CD8-positive, alpha-beta memory T cell (primary cell): ENCODE measurements at places on chromosomes 1 and 21.

GRCh38 chr21:24470852-24471251, 1136.4 kb downstream of the MRPL39 start:
- DNase-seq: no peak

DNA sequence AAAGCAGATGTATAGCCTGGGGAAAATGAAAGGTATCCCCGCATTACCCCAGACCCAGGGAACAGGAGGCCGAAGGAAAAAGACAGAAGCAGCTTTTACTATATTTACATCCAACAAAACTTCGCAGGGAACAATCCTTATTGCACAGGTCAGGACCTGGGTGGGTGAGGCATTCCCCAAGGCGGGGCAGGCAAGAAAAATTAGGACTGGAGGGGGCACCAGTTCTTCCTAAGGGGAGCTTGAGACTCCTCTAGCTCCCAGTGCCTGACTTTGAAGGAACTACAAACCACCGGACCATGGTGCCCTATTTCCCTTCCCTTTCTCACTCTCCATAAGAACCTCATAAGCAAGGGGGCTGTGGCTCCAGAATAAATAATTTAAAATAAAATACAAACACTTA, 6.7 kb upstream of the GATAD2B start:
- DNase-seq: no peak

DNA sequence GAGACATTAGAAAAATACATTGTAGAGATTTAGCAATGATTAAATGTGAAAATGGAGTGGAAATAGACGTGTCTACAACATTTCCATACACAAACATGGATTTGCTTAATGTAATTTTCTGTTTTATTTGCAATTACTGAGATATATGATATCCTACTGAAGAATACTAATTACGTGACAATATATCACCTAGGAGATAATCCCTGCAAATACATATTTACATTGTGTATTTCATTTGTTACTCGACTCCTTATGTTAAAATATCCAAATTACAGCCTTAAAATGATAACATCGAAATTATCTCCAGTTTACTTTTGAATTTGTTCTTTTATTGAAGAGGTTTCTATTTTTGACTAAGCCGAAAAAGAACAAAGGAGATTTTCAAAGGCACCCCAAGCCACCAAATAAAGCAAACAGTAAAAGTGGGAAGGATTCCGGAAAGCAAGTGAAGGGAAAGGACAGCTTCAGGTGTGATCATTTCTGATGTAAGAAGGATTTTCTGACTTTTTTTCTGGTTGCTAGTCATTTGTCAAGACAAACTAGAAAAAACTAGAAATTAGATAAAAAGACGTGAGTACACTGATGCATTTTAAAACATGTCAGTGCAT, 7.9 kb downstream of the LHX4 start:
- DNase-seq: no peak

GRCh38 chr1:37890378-37891014, 31.1 kb upstream of the MTF1 start:
- DNase-seq: no peak

DNA sequence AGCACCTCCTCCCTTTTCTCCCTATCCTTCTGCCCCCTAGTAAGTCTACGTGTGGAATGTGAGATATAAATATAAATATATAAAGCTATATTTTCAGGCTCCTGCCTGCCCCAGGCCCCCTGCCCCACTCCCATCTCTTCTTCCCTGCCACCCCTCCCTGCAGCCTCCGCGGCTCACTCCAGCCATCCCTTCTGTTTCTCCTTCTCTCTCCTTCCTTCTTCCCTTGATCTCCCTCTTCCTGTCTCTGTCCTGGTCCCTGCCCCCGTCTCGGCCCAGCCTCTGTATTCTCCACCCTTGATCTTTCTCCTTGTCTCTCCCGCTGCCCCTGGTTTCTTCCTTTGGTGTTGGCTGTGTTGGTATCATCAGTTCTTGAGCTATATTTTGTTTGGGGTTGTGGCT, 23.2 kb downstream of the DMBX1 start:
- no peak for DNase-seq

DNA sequence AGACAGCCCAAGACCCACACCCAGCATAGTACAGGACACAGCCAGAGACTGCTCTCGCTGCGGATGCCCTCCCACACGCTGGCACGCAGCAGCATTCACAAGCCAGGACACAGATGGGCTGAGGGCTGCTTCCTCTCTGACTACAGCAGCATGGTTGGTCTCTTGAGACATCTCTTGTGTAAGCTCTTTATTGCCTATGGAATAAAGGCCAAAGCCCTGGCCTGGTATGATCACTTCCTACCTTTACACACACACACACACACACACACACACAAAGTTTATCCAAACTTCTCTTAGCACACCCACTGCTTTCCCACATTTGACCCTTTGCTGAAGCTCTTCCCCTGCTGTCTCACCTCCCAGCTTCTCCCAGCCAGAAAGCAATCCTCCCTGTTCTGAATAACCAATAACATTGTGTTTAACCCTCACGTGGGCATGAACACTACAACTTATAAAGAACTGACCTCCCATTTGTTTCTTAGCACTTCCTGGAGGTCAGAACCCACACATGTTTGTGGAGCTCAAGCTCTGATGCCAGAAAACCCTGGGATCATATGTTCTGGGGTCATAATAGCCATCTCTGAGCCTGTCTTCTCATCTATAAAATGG, 1.2 kb upstream of the LUZP1 start:
- no peak for DNase-seq

DNA sequence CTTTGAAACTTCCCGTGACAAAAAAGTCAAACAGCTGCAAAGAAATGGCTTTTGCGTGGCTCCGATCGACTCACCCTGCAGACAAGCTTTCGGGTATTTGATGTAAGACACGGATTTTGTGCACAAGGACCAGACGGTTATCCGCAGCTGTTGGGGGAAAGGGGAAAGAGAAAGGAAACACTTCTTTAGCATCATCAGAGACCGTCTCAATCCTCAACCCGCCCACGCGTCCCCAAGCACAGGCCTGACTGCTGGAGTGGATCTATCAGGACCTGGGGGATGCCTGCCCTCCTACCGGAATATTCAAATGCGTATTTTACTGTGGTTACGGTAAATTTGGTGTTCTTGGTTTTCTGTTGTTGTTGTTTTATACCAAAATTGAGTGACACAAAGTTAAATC, 11.2 kb downstream of the WRAP73 start:
- DNase-seq: no peak

DNA sequence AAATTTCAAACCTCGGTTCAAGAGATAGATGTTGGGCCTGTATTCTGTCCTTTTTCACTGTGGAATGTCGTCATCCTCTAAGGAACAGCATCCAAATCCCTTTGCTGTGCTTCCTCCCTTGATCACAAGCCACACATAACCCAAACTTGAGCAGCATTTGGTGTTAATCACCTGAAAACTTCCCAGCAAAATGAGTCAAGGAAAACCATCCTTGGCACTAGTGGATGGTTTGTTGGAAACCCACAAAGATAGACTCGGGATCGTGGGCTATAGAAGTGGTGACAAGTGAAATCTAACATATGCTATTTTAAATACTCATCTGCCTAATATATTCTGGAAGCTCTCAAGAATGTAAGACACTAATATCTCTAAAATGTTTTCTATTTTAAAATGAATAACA, 459.1 kb downstream of the SETD4 start:
- DNase-seq: no peak

DNA sequence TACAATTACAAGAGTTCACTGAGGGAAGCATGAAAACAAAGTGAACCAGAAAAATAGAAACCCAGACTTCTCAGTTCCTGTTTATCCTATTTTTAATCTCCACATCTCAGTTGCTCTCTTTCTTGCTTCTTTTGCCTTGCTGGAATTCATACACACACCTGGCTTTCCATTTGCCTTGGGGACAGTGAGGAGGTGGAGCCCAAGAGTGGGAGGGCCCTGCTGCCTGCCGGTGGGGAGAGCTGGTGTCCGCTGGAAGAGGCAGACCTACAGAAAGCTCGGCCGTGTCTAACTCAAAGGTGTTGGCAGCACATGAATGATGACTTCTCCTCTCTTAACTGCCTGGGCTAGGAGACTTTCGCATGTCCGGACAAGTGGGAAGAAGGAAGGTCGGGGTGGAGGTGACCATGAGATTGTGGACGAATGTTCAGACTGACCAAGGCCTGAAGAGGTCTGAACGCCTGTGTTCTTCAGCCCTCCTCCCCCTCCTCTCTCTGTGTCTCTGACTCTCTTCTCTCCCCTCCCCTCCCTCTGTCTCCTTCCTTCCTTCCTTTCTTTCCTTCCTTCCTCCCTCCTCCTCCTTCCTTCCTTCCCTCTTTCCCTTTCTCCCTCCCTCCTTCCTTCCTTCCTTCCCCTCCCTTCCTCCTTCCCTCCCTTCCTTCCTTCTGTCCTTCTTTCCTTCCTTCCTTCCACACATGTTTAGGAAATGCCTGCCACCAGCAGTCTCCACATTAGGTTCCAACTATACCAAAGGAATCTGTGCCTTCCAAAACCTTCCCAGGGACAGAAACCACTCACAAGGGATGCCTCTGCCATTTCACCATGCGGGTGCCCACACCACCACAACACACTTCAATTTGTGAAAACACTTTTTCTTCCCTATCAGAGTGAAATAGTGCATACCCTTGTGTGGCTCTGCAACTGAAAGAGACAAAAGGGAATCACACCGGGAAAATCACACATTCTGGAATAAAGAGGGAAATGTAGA, 157.3 kb upstream of the RUNX1 start:
- no peak for DNase-seq

DNA sequence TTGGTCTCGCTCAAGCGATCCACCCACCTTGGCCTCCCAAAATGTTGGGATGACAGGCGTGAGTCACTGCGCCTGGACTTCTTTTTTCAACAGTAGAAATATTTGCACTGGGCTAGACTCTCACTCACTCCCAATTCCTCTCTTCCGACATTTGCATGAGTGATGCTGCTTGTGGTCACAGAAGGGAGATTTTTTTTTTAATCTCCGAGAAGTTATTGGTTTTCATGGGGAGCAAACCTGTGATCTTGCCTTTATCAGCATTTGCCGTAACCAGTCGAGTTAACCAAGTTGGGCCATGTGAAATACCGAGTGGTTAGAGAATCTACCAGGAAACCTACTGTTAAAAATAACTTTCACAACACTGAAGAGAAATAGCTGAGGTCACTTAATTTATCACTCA, 21.1 kb downstream of the ERG start:
- DNase-seq: no peak

- DNase-seq: no peak
Measured at GRCh38 chr1:55329808-55330432, 114.8 kb upstream of the USP24 start.

DNA sequence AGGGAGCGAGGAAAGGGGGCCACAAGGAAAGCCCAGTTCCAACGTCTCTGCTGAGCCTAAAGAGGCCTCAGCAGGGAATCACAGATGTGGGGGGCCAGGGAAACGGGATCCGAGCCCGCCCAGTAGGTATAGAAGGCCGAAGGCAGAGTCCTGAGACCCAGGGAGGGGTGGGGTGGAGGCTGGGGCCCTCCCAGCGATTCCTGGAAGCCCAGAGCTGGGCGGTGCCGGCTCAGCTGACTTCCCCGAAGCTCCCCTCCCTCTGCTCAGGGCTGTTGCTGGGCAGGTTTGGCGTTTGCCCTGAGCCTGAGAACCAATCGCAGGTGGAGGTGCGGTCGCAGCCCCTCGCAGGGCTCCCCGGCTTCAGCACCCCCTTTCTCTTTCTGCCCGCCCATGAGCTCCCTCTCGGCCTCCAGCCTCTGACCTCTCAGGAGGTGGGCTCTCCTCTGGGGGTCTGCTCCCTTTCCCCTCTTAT, 12.8 kb downstream of the ADAMTSL4 start:
- DNase-seq: peak; percentile 83

GRCh38 chr1:67376381-67376780, 53.8 kb downstream of the SERBP1 start:
- DNase-seq: no peak

DNA sequence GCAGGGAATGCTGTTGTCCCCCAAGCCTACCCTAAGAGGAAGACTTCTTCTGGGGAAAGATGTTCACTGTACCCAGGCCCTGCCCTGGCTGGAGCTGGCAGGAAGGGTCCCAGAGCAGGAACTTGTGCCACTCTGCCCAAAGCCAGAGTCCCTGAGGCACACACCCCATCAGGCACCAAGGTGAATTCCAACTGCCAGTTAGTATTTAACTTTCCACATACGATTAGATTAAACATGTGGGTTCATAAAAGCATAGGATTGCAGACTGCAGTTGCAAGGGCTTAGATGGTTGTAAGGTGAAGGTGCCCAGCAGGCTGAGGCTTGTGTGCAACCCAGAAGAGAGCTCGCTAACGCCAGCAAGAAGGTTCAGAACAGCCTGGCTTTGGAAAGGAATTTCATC, at the start of gene KCNE2:
TSS of gene KCNE2 (plus strand) at position 274 of the 400 bp plus-strand sequence. CDS start 6,473 bp downstream, outside the sequence.
- no peak for DNase-seq

GRCh38 chr21:41316200-41317062, at the start of gene FAM3B:
Gene FAM3B, plus strand, starts transcription at chr21:41316801. Its CDS starts 79 bp downstream, at chr21:41316880.
- DNase-seq: no peak

- no peak for DNase-seq
Measured at GRCh38 chr1:20552728-20553445, 514 bp downstream of the FAM43B start.

DNA sequence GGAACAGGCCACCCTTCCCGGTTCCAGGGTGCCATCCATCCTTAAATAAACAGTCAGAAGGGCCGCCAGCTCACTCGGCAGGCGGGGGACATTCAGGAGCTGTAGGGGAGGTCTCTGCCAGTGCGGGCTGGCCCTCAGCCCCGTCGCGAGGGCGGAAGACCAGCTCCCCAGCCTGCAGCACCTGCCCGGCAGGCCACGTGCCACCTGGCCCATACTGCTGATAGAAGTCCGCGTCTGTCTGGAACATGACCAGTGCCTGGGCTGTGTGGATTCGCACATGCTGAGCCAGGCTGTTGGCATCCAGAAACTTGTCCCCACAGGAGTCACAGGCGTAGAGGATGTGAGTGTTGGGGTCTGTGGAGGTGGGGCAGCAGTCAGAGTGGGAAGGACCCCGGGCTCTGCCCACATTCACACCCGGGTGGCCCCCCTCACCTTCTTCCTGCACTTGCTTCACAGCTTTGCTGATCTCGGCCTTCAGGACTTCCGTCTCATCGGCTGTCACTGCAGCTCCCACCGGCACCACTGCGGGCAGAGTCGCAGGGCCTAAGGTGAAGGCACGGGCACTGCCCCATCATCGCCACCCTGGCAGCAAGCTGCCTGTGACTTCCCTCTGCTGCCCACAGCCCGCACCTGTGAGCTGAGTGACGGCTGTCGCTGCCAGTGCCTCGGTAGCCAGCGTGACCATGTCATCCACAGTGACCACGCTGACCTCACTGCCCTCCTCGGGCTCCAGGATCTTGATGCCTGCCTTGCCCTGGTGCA, 33.8 kb downstream of the ZBTB17 start:
- DNase-seq: no peak

DNA sequence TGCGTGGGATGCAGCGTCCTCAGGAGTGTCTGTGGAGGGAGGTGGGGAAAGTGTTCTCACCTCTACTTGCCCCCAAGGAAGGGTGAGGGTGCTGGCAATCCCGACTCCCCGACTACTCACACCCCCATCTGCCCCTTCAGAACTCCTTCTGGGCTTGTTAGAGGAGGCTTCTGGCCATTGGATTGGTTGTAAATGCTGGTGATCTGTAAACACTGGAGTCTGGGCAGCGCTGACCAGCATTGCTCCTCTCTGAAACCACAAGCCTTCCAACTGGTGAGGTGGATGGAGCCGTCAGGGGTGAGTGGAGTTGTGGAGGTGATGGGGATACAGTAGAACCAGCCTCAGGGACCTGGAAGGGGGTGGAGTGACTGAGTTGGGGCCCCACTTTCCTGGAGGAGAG, 59.3 kb downstream of the NKAIN1 start:
- DNase-seq: no peak

GRCh38 chr1:66078412-66078811, 285.7 kb downstream of the PDE4B start:
- DNase-seq: no peak

GRCh38 chr1:230077436-230078213, 10.6 kb downstream of the GALNT2 start:
- DNase-seq: no peak
